ENCODE measurements at places on chromosomes 3 and 15.

DNA sequence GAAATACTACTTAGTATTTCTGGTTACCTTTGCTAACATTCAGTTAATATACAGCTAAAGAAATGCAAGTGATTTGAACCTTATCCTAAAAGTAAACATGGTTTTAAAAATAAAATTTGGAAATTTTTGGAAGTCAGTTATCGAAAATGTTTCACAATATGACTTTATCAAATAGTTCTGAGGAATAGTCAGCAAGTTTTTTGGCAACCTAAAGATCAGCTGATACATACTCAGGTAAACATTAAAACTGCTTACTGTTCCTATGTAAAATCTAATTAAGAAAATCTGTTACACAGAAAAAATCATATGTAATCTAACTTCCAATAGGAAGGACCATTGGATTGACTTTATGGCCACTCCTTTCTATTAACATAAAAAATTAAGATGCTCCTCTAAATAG is 24.1 kb downstream of the IFT80 start:
- DNase-seq = no peak

DNA sequence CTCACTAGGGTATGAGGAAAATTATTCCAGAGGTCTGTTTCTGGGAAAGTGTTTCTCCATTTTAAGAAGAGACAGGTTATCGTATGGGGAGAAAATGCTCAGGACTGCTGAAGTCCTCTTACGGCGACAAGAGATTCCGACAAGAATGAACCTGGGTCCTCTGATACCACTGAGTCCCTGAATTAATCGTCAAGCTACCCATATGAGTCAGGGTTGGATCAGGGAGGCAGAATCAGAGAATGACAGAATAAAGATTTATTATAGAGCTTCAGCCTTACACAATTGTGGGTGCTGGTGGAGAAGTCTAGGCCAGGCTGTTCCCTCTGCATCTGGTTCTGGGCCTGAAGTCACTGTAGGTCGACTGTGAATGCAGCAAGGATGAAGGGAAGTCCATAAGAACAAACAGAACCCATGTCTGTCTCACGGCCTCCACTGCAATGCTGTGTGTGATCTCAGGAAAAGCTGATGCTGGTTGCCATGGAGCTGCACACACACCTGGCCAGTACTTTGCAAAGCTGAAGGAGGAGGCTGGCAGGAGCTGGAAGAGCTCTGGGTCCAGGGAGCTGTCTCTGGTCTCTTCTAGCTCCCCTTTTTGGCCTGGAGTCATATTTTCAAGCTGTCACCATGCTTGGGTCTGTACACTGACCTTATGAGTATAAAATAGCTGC is 83.9 kb downstream of the HHLA2 start:
- no peak for DNase-seq

GRCh38 chr3:194686816-194687637 is 1.3 kb downstream of the FAM43A start:
- no peak for DNase-seq

DNA sequence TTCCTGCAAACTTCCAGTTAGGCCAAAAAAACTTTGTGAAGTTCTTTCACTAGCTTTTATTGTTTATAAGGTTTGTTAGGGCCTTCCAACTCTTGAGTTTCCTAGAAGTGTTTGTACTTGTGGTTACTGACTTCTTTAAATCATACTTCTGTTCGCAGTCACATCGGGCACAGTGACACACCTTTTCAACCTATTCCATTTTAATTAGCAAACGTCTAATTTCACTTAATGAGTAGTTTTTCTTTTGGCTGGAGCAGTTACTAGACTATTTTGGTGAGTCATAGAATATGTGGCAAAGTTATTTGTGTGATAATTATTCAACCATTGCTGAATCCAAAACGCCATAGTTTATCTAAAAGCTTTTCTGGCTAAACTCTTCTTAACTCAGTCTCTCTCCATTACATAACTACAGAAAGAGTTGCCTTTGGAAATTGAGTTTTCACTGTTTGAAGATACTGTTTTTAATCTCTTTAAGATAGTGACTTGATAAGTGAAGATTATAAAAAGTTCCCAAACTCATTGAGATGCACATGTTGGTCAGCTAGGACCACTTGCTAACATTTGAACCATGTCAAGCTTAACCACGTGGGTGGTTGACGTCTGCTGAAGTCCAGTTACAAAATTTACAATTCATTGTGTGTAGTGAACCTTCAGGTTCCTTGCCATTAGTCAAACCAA is 21.5 kb downstream of the CNOT10 start:
- DNase-seq = no peak

- no peak for DNase-seq
Observed at GRCh38 chr3:180932819-180933218, 20.3 kb downstream of the FXR1 start.

DNA sequence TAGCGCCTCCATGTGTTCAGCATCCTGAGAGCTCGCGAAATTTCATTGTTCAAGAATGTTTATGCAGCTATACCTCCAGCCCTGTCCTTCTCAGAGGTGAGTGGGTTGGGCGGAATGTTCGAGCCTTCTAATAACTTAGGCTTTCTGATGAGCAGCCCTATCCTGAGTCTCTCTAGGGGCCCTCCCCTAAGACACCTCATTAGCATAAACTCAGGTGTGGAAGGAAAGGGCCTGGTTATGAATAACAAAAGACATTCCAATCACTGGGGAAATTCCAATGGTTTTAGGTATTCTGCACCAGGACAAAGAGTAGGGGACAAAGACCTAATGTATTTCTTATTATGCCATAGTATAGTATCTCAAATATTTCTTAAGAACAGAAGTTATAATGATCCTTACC is 138.1 kb upstream of the PDZRN3 start:
- no peak for DNase-seq

GRCh38 chr3:17619968-17620367 is 122.5 kb downstream of the TBC1D5 start:
- no peak for DNase-seq

- peak; percentile 66 for DNase-seq
Observed at GRCh38 chr3:98690876-98691275, 72.3 kb upstream of the ST3GAL6 start.

Data from MV-4-11 (cell line).